NCI-H187 treated with DMSO at 0.1 percent for 48 hours (cell line): ENCODE measurements at places on chromosomes 5 and 9.
A peak's percentile ranks its signal among the peaks of the same experiment; 100 is the strongest.

DNA sequence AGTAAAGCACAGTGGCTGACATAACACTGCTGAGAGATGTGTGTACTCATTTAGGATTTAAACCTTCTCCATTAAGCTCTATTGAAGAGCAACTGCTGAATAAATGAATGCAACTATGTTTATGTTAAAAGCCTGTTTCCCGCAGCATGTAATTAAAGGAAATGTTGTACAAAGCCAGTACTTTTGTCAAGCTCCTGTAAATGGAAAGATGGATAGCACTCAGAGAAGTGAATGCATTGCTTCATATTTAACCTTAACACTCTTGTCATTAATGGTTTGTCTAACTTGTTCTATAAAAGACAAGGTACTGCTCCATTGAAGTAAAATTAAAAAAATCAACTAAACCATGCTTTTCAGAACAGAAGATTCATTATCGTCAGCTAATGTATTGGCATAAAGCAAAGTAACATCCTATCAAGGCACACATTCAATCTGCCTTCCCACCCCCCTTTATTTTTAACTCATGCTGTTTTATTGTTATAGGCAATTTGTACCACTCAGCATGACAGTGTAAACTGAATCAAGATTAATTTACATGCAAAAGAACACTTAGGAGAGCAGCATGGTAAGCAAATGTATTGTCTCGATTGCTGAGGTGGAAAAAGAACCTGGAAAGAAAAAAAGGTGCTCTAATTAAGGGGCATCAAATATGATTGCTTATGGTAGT lies 240.9 kb upstream of the TBCA start:
- DNase-seq: peak; percentile 97

- DNase-seq: no peak
Measured at GRCh38 chr9:112110777-112111113, 64.4 kb downstream of the SUSD1 start.

- no peak for DNase-seq
Measured at GRCh38 chr5:153559926-153560325, 69.5 kb downstream of the GRIA1 start.

- no peak for DNase-seq
Measured at GRCh38 chr9:76855015-76855414, 50.9 kb downstream of the PRUNE2 start.

- no peak for DNase-seq
Measured at GRCh38 chr5:142584891-142585290, 101.0 kb downstream of the FGF1 start.

DNA sequence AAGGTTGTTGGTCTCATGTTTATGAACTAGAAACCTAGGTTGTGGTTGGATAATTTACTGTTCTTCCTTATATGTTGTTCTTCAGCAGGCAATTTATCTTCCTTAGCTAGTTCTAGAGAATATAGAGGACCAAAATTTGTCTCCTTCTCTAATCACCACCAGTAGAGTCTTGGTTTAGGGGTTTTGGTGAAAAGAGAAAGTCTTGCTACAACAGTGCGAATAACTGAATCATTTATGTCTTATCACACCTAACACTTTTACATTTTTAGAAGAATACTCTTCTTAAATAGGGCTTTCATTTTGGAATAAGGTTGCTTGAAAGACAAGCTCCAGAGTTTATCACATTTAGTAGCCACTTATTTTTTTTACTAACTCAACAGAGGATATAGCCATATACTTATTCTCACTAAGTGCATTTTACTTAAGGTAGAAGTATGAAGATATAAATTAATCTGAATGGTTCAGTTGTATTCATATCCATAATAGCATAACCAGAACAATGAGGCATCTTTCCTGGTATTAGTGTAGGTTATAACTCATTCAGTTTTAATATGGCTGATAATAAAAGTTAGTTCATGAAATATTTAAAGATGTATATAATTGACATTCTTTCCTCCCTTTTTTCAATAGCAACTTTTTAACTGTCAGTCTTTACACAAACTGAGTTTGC lies 67.9 kb downstream of the ERBIN start:
- DNase-seq: no peak

DNA sequence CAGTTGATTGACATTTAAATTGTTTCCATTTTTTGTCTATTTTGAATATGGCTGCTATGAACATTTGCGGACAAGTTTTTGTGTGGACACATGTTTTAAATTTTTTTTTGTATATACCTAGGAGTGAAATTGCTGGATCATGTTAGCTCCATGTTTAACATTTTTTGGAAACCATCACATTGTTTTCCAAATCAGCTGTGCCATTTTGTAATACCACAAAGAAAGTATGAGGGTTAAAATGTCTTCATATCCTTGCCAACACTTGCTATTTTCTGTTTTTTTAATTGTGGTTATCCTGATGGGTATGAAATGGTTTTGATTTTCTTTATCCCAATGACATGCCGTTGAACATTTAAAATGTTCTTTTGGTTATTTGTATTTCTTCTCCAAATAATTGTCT lies 52.1 kb downstream of the CARTPT start:
- DNase-seq: no peak

GRCh38 chr5:130871346-130872086 lies 293.5 kb downstream of the HINT1 start:
- no peak for DNase-seq
